ENCODE measurements at places on chromosomes 5 and 9. TPM values are rescaled to one million over a fixed set of nuclear protein-coding genes. Genes with fewer than 3 reads are reported as not detected.

The ADRA1B gene
- total RNA-seq: not detected

The ANKRD20A1 gene
- total RNA-seq: 1.8 TPM

The LCN9 gene
- not detected for total RNA-seq

The CARD9 gene
- 6.1 TPM for total RNA-seq

The PAX5 gene
- total RNA-seq: 0.66 TPM

The BTNL9 gene
- total RNA-seq: 0.16 TPM

The PCA3 gene
- not detected for total RNA-seq

The SCGB3A2 gene
- total RNA-seq: not detected

DNA sequence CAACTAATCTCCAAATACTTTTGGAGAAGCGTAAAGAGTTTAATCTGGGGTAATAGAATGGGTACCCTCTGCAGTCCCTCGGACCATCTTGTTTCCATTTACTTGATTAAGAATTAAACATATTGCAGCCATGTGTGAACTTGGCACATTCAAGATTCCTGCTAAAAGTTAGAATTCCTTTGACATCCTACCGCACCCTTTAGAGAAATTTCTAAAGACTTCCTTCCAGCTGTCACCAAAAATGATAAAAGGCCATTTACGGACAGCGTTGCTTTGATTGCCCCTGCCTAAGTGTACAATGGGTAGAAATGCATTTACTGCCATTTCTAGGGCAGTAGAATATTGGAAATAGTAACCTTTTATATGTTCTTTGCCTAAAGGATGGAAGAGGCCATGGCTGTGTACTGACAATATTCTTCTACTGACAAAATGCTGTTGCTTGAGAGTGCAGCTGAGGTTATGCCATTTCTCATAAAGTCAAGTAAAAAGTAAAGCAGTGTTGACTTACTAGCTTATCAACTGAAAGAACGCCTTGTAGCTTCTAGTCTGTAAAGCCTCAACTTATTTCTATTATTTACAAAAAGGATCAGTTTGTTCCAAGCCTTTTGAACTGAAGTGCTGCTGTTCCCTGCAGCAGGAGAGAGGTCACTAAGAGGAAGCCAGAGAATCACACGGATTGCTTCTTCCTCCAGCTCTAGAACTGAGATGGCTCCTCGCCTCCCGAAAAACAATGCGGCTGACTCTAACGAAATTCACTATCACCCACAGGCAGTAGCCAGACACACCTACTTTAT, 139.8 kb upstream of the BASP1 start:
- ATAC-seq: no peak

DNA sequence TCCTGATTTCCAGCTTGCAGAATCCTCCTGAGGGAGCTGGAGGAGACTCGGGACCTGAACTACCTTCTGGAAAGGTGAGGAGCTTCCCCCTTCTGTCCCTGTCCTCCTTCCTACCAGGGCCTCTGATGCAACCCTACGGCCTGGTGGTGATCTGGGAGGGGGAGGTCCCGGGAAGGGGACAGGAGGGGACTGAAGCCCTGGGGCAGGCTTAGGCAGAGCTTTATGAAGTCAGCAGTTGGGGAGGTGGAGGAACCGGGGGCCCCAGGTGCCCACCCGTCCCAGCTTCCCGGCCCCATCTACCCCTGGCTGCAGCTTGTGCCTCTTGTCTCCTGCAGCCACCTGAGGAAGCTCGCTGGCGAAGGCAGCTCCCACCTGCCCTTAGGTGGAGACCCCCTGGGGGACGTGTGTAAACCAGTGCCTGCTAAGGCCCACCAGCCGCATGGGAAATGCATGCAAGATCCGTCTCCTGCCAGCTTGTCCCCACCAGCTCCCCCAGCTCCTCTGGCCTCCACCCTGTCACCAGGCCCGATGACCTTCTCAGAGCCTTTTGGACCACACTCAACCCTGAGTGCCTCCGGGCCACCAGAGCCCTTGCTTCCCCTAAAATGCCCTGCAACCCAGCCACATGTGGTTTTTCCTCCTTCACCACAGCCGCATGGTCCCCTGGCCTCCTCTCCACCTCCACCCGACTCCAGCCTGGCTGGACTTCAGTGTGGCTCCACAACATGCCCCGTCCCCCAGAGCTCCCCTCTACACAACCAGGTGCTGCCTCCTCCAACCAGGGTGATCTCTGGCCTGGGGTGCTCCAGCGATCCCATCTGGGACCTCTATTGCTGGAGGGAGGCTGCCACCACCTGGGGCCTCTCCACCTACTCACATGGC, 2.1 kb downstream of the SPATA31E1 start:
- no peak for ATAC-seq

GRCh38 chr5:80568251-80568650, 1.8 kb downstream of the ANKRD34B start:
- no peak for ATAC-seq

- no peak for ATAC-seq
Observed at GRCh38 chr5:170880084-170880483, 18.3 kb downstream of the RANBP17 start.

DNA sequence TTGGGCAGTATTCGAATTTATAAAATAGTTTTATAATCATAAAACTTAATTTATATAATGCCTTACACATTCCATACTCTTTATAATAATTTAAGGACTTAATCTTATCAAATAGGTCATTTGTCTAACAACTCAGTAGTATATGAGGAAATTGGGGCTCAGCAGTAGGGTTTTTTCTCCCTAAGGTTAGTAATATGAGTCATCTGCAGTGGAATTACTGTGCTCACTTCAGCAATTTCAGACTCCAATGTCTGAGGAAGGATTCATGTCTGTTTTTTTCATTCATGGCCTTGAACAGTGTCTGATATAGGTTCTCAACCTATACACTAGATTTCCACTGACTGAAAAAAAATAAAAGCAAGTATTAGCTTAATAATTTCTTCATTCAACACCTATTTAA, 7.4 kb downstream of the DMRTA1 start:
- no peak for ATAC-seq

- ATAC-seq: no peak
Observed at GRCh38 chr5:162956570-162956969, 480.8 kb upstream of the CCNG1 start.

GRCh38 chr9:129282731-129283211, 104.7 kb upstream of the IER5L start:
- no peak for ATAC-seq

DNA sequence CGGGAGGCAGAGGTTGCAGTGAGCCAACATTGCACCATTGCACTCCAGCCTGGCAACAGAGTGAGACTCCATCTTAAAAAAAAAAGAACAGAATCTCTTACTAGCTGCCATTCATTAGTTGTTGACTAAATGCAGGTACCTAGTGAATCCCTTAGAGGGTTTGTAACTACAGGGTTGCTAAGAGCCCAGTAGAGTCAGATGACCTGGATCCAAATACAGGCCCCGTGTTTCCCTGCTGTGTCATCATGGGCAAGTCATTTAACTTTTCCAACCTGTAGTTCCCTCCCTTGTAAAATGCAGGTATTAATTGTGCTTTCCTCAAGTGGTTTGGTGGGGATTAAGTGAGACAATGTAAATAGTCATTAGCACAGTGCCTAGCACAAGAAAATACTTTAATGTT, 32.8 kb downstream of the PLAC8L1 start:
- ATAC-seq: no peak

DNA sequence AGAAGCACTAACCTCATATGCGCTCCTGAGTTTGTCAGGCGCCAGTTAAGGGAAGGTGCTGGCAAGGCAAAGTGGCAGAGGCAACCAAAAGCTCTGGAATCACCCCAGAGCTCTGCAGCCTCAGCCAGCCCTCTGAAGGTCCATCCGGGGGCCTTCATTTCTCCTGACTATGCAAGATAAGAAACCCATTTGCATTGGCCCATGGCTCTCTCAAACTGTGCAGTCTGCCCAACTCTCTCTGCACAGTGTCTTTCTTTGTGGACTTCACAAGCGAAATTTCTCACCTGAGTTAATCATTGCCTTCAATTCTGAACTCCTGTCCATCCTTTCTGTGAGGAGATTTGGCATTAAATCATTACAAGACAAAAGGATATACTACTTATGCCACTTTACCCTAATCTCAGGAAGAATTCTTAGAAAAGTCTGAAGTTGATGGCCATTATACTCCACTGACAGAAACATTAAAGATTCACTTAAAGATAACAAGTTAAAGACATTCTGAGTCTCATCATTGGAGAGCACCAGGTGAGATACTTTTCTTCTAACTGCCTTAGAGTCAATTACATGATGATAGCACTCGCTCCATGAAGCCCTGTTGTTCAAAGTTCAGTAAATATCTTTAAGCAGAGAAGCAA, 235.6 kb downstream of the SPOCK1 start:
- no peak for ATAC-seq

DNA sequence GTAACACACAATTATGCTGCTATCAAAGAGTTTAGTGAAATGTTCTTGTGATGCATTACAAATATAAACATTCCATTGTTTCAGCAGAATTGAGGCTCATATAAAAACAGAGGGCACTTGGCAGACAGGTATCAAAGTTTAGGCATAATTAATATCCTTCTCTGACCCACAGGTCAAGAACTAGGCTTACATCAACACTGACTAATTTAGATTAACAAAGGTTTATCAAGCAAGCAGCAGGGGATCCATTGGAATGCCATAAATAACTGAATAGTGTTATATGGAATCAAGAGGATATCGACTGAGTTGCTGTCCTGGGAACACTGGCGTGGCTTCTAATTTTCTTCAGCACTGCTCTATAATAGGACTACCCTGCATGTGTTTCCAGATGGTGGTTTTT, 414.5 kb upstream of the ARRDC3 start:
- ATAC-seq: no peak

DNA sequence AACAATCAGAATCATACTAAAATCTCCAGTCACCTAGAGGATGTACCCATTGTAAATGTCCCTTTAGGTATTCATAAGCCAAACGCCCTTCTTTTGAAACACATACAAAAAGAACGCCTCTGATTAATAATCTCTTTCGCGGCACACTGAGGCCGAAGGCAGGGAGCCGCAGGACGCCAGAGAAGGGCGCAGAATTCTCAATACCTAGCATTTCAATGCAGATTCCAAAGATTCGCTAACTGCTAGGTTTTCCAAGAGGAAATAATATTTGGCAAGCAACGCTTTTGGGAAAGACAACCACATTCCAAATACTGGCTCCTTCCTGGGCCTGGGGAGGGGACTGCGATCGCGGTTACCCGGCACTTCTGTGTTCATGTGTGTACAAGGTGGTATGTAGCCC, 203.3 kb downstream of the MEF2C start:
- ATAC-seq: no peak

DNA sequence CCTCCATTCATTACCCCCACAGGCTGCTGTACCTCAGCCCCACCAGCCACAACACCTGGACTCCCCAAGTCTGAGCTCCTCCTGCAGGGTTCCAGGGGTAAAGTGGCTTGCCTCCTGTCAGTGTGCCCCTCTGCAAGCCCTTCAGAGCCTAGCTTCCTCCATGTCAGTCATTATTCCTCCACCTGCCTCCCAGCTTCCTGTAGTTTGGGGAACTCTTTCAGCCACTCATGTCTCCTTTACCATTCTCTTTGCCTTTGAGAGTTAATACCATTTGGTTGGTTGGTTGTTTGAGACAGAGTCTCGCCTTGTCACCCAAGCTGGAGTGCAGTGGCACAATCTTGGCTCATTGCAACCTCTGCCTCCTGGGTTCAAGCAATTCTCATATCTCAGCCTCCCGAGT, 36.2 kb downstream of the IRF1 start:
- no peak for ATAC-seq

GRCh38 chr9:124197177-124198095, 60.3 kb upstream of the NEK6 start:
- ATAC-seq: no peak

DNA sequence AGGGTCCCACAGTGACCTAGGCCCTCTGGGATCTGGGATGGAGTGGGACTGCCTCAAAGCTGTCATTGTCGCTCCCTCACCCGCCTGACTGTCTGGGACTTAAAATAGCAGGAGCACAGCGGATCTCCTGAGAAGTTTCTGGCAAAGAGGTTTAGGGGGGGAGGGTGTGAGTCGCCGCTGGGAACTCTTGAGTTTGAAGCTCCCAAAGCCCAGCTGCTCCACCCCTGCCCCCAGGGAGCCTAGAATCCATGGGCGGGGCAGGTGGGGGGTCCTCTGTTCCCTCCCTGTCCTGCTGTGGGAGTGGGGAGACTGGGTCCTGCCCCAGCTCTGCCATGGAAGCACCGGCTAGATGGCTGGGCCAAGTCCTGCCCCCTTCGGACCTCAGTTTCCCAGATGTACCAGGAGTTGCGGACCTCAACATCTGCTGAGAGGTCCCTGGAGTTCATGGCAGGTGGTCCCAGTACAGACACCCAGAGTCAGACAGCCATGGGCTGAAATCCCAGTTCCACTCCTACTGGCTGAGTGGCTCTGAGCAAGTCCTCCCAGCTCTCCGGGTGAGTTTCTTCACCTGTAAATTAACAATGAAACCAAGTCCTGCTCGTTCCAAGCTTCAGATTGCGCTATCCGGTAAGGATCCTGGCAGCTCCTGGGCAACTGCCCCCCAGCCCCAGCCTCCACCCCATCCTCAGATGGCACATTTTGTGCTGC, 985 bp upstream of the WDR38 start:
- ATAC-seq: no peak

GRCh38 chr5:3600106-3601060, 4.8 kb downstream of the IRX1 start:
- no peak for ATAC-seq

DNA sequence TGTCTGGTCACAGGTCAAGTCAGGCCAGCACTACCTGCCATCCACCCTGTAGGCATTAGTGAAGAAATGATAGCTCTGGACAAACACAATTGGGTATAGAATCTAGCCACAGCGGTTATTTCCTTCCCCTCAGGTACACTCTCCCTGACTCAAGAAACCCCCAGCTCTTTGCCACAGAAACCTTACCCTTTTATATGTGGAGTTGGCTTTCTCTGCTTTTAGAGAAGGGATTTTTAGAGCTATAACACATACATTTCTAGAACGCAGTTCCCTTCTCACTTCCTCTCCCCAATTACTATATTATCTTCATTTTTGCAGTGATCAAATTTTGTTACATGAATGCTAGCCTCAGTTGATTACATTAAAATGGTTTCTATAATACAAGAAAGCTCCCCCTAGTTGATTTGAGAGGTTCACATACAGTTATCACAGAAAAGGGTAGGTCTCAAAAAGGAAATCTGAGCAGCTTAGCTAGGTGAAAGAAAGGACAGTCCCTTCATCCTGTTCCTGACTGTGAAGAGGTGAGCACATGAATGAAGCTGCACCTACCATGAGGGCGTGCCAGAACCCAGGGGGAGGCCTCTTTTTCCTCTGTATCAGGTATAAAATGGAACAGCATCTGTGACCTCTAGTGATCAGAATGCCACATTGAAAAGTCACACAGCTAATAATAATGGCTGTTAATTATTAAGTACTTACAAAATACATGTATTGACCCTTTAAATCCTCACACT, 425.6 kb downstream of the KIAA0825 start:
- no peak for ATAC-seq

DNA sequence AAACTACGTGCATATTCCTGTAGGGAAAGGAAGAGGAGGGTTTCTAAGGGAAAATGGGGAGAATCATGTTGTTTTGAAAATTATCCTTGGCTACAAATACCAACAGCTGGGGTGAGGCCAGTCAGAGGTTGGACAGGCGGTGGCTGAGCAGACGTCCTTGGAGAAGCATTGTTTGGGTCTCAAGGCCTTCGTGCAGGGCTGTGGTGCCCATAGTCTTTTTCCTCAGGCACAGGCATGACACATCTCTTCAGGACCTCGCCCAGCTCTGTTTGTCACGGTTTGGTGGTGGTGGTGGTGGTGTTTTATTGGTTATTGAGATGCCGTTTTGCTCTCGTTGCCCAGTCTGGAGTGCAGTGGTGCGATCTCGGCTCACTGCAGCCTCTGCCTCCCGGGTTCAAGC, 27.8 kb upstream of the EGFL7 start:
- no peak for ATAC-seq
